A549 treated with GW870086 at 1 μM for 4 hours (cell line): ENCODE measurements at places on chromosomes 5 and 9. TPM values are rescaled to one million over a fixed set of nuclear protein-coding genes. Genes with fewer than 3 reads are reported as not detected.

Gene IFNA21
- total RNA-seq: not detected in 5 replicates

Gene GCNT1
- 2.3 to 4.4 TPM (median 3.8 TPM) in 5 replicates for total RNA-seq

Gene SLC4A9
- total RNA-seq: 0.09 to 0.18 TPM (median 0.10 TPM) in 3 of 5 replicates, not detected in the others

Gene DAPK1
- total RNA-seq: 15.1 to 24.8 TPM (median 22.3 TPM) in 5 replicates

Gene UBE2QL1
- total RNA-seq: 0.11 to 0.23 TPM (median 0.20 TPM) in 5 replicates

Gene TLX3
- total RNA-seq: not detected in 5 replicates

Gene IFNK
- not detected in 5 replicates for total RNA-seq

Gene NRG2
- total RNA-seq: 1.4 to 2.2 TPM (median 1.6 TPM) in 5 replicates

Gene CDO1
- total RNA-seq: not detected in 5 replicates

Gene HK3
- total RNA-seq: 0.05 to 0.13 TPM in 2 of 5 replicates, not detected in the others

Gene MYMK
- total RNA-seq: not detected in 5 replicates

Gene MAMDC2
- 0.19 to 0.32 TPM (median 0.23 TPM) in 5 replicates for total RNA-seq

Gene GABRA1
- total RNA-seq: not detected in 5 replicates

Gene LHFPL2
- total RNA-seq: 57.6 to 79.3 TPM (median 77.9 TPM) in 5 replicates

Gene CARD9
- total RNA-seq: 0.82 to 1.9 TPM (median 1.2 TPM) in 5 replicates

Gene FOXD4L3
- 0.11 to 0.12 TPM in 2 of 5 replicates, not detected in the others for total RNA-seq

Gene PALM2AKAP2
- 0.09 to 0.68 TPM (median 0.14 TPM) in 5 replicates for total RNA-seq

Gene IRX1
- total RNA-seq: not detected in 5 replicates

Gene SLC36A3
- not detected in 5 replicates for total RNA-seq

Gene GTF2H2
- total RNA-seq: 7.7 to 13.5 TPM (median 10.0 TPM) in 5 replicates
